ENCODE measurements at places on chromosomes 3 and 15.

GRCh38 chr3:143601723-143602484, 246.4 kb downstream of the SLC9A9 start:
- no peak for DNase-seq

- DNase-seq = no peak
These were observed 69.7 kb upstream of the ARL6 start for GRCh38 chr3:97694876-97695275.

- DNase-seq = no peak
These were observed 6.8 kb upstream of the ADPGK start for GRCh38 chr15:72790302-72790910.

DNA sequence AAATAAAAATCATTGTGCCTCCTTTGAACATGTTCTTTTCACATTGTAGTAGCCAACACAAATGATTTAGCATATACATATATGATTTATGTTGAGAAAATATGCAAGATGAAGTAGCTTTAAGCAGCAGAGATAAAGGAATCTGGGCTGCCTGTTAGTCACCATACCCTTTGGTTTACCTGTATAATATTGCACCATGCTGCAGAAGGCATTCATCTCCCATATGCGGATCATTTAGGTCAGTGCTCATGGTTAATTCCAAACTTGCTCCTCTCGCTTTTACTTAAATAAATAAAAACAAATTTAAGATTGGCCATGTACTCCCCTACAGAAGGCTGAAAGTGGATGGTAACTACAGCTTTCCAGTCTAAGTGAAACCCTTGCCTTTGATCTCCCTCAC, 86.7 kb upstream of the TBL1XR1 start:
- no peak for DNase-seq

DNA sequence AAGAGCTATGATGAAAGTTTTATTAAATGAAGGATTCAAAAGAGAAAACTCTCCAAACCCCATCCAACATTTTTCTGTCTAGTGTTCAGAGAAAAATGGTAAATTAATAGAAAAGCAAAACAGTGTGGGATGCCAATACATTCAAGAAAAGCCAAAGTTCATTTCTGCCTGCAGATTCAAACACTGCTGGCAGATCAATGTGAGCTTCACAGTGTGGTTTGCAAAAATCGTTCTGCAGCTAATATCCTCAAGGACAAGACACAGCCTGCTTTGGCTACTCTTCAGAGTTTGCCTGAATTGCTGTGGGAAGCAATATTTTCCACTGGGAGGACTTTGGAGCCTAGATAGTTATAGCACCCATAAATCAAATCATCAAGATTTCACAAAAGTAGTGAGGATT, 619.9 kb upstream of the SUCLG2 start:
- no peak for DNase-seq

DNA sequence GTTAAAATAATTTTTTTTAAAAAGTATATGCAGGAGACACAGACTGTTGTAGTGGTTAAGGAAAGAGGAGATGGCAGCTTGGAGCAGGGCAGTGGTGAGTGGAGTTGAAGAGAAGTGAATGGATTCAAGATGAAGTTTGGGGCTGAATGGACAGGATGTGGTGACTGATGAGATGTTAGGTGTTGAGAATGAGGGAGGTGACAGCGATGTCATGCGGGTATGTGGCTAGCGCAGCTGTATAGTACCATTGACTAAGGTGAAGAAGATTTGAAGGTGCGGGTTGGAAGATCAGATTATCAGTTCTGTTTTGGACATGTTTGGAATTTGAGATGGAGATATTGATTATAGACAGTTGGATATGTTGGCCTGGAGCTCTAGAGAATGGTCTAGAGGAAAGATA, 20.1 kb downstream of the FBXO22 start:
- no peak for DNase-seq

DNA sequence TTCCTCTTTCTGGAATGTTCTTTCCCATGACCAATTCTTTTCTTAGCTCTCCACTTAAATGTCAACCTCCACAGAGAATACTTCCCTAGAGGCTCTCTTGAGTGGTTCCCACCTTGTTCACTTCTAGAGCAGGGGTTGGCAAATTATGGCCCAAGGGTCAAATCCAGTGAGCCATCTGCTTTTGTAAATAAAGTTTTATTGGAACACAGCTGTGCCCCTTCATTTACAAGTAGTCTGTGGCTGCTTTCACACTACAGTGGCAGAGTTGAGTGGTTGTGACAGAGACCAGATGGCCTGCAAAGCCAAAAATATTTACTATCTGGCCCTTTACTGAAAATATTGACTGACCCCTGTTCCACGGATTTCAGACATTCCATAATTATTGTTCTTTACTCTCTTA, 166.2 kb downstream of the WNT5A start:
- DNase-seq = no peak

GRCh38 chr3:114374433-114374990, 80.7 kb downstream of the TIGIT start:
- DNase-seq = no peak

DNA sequence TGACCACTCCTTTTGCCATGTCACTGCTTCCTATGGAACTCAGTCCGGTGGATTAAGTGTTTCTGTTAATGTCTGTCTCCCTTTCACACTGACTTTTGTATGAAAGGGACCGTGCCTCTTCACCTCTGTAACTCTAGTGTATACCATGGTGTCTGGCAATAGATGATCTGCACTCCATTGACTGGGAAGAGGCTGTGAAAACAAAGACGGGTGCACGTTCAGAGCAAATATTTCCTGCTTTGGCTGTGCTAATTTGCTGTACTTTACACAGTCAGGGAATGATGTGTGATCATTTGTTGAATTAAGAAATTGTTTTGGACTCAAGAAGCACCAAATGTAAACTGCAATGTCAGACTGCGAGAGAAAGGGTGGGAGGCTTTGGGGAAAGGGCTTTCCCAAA, 315.2 kb downstream of the RORA start:
- DNase-seq = no peak

- DNase-seq = no peak
These were observed 267.1 kb downstream of the RPLP1 start for GRCh38 chr15:69719527-69720240.

DNA sequence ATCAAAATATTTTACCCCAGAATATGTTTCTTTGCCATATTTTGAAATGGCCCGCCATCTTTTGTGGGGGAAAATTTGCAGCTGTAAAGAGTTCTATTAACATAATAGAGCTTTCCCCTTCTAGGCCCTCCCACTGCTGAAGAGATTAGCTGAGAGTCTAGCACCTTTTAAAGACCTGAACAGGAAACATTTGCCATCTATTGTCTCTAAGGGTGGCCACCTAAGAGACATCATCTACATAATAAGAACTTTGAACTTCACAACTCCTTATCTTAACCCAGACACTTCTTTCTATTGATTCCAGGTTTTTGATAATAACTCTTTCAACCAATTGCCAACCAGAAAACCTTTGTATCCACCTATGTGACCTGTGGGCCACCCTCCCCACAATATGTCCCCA, 54.7 kb upstream of the TRPM1 start:
- DNase-seq = no peak

Data from activated gamma-delta T cell (primary cell).